ENCODE measurements at places on chromosomes 7 and 10. TPM values are rescaled to one million over a fixed set of nuclear protein-coding genes. Genes with fewer than 3 reads are reported as not detected.

DNA sequence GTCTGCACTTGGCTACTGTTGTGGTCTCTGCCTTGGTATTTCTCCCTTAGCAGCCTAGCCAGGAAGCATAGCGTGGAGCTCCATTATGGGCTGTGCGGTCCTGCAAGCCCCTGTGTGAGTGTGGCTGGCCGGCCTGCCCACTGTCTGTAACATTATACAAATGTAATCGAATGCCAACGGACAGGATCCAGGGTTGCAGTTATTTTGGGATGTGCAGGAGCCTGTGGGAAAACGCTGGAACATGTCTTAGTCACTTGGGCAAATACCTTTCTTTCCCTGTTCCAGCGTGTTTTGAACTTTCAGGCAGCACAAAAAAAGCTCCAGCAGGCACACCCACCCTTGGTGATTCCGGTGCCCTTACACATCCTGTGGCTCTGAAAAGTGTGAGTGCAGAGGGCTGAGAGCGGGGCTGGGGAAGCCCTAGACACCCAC is 29.5 kb downstream of the BAG3 start:
- DNase-seq: peak; percentile 39

- DNase-seq: no peak
Observed at GRCh38 chr7:18647582-18647981, 152.0 kb downstream of the HDAC9 start.

GRCh38 chr7:770741-771166 is 43.7 kb upstream of the PRKAR1B start:
- DNase-seq: no peak

DNA sequence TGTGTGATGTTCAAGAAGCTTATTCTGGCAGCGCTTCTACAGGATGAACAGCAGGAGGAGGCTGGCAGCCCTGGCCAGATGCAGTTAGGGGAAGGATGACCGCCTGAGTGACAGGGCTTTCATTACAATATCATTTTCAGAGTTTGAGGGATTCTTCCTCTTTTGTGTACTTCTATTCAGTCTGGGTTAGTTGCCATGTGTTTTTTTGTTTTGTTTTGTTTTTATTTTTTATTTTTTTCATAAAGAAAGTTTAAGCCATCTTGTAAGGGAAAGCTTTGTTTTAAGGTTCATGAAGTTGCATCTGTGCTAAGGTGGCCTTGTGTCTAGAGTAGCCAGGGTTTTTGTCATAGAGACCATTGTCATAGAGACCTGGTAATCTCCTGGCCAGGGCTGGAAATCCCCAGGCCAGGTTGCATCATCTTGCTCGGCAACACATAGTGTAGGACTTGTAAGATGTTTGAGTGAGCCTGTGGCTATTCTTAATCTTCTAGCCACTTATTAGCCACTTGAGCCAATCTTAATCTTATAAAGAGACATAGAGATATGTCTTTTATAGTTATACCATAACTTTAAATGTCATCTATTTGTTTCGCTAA is 230.5 kb upstream of the TMEM229A start:
- peak; percentile 54 for DNase-seq

GRCh38 chr7:151740081-151740851 is 136.6 kb downstream of the PRKAG2 start:
- no peak for DNase-seq

ZNF239 gene
- total RNA-seq: 5.7 TPM

TMEM140 gene
- total RNA-seq: 18.6 TPM

GRCh38 chr10:62034096-62034640 is 132.7 kb downstream of the ARID5B start:
- no peak for DNase-seq

DNA sequence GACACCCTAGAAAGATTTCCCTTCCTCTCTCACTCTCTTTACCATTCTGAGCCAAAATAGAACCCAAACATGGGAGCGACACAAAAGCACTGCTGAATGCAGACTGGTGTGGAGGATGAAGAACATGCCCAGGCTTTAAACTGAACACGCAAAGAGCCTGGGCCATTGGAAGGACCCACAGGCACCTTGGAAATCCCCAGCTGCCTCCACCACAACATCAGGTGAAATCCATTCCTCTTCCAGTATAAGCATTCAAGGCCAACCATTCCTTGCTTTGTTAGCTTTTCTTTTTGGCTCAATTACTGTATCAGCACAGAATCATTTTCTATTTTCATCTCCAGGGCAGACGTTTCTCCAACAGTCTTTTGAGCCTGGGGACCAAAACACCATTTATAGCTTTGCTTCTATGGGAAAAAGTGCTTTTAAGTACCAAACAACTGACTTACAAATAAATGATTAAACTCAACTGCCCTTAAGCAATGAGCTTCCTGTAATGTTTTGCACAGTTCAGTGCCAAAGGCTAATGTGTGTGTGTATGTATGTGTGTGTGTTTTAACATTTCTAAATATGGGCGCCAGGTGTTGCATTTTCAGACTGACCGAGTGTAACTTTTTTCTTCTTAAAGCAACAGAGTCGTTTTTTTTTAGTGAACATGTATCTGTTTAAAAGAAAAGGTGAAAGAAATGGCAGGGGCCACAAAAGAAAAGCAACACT is 16.2 kb upstream of the BLNK start:
- DNase-seq: peak; percentile 65

DNA sequence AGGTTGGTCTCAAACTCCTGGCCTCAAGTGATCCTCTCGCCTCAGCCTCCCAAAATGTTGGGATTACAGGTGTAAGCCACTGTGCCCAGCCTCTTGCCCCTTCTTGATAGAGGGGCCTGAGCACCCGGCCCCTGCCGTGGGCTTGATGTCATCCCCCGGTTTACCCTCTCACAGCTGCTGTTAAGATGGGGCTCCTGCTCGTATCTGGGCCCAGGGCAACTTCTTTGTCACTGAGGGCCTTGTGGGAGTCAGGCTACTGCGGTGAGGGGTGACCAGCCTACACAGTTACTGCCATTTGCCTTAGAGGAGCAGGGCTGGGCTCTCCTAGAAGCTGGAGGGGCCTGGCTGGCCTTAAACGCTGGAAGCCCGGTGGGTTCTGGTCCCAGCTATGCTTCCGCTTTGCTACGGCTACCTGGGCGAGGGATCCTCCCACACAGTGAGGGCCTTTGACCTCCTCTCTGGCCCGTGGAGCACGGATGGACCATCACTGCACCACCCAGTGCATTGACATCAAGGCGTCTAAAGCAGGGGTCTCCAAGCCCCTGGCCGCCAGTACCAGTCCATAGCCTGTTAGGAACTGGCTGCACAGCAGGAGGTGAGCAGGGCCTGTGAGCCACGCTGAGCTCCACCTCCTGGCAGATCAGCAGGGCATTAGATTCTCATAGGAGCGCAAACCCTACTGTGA is 1.1 kb upstream of the TMEM130 start:
- DNase-seq: no peak

DNA sequence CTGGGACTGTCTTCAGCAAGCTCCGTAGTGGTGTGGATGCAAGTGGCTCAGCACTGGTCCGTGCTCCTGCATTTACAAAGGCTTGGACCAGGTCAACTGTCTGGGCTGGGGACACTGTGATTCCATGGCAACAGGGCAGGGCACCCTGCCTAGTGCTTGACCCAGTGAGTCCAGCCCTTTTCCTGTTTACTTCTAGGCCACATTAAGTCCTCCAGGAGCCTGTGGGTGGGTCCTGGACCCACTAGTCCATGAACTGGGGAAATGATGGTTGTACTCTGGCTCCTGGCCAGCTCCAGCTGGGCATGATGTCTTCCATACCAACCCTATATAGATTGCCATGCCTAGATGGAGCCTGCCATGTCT is 152.0 kb downstream of the RPS24 start:
- DNase-seq: no peak

CASTOR2 gene
- total RNA-seq: 9.2 TPM

SPDYE9 gene
- not detected for total RNA-seq

TMEM225B gene
- 1.6 TPM for total RNA-seq

UTF1 gene
- total RNA-seq: not detected

DNA sequence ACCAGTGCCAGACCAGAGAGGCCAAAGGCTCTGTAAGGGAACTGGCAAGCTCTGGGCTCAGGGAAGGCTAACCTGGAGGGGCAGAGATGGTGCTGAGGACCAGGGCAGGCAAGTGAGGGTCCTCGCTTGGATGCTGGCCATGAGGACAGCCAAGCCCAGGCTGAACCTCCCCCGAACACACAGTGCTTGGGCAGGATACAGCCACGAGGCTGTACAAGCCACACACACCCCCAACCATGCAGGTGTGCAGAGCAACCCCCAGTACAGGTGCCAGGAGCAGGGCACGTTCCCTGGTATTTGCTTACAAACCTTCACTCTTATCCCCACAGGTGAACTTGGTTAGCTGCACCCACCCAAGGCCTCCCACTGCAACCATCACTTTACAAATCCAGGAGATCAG is 185.7 kb downstream of the GRID1 start:
- no peak for DNase-seq

TMEM176B gene
- total RNA-seq: 0.27 TPM

DNA sequence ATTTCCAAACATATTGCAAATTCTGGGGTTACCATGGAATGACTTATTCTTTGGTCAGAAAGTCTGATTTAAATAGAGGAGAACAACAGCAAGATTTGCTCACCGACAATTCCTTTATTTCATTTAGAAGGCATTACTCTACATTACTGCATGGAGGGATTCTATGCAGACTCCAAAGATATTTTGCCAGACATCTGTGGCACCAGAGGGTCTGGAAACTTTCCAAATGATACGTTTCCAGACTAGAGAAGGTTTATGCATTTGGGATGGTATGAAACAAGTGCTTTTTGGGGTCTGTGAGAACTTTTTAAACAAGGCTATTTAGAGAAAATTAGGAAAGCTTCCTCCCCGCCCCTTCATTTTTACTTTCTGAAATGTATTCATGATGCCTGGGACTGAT is 125.3 kb downstream of the SAMD9 start:
- DNase-seq: no peak

DNA sequence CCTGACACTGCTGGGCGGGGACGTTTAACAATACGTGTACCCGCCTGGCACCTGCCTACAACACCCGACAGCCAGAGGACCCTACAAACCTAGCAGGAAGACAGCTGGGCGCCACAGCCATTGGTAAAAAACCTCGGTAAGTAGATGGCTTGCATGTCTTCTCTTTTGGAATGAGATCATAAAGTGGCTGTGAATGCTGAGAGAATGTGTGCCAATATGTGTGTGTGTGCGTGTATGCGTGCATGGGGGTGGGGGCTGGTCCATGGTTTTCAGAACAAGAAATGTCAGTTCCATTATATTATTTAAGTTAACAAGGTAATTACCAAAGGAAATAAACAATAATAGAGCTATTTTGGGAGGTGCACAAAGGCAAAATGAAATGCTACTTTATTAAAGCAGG is 39.2 kb downstream of the PAPOLB start:
- DNase-seq: no peak

GRCh38 chr10:79003183-79004100 is 65.3 kb upstream of the ZMIZ1 start:
- DNase-seq: no peak

RP9 gene
- total RNA-seq: 15.8 TPM

NPTX2 gene
- not detected for total RNA-seq

PPP1R17 gene
- not detected for total RNA-seq

DNA sequence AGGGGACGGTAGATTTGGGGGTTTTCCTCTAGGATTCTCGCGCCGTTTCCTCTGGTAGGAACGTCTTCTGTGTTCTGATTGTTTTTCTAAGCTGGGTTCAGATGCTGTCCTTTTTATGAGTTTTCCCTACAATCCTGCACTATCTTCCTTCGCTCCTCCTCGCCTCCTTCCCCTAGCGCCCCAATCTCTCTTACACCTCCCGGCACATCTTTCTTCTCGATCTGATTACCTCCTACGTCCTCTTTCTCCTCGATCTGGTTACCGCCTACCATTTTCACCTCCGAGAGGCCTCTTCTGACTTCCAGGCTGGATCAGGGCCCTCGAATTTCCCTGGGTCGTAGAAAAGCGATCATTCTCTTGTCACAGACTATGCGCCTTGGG is 413 bp downstream of the BUD31 start:
- DNase-seq: no peak

DNA sequence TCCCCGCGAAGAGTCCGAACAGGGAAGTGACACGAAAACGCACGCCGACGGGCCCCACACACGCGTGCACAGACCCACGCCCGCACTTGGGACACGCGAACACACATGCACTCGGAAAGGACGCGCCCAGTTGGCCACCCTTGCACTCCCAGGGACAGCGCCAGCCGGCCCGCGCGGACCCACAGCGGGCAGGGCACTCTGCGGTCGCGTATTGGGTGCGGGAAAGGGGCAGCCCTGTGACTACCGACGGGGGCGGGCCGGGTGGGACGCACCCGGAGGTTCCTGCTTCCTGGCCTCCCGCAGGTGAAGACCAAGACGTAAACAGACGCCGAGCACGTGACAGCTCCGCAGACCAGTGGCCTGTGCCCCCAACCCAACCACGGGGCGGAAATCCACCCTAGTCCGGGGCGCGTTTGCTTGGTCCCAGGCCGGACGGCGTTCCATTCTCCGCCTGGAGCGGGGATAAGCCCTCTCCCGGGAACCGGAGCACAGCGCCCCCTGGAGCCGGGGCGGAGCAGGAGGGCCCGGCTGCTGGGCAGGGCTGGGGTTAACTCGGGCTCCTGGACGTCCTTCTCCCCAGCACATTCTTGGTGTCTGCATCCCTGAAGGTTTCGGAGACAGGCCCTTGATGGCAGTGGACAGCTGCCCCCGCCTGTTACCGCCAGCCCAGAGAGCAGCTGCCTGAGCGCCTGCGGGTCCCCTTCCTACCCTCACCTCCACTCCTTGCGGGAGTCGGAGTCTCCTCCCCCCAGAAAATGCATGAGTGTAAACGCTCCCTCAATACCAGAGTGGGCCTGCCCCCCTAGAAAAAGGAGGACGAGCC is 2.0 kb upstream of the LZTS2 start:
- DNase-seq: peak; percentile 49

DNA sequence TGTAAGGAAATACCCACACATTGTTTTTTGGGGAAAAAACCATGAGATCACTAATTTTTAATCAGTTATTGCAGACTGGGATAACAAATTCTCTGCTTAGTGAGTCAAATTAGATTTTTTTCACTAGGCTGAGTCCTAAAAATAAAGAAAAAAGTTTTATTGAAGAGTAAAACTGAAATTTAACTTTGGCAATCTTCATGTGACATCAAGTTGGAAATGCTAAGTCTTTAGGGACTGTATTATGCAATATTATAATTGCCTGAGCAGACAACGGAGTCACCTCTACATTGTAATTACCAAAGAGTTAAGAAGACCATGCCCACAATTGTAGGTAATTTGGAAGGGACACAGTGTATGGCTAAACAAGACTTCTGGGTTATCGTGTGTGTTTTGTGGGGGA is 2.2 kb upstream of the CLEC5A start:
- no peak for DNase-seq

GRCh38 chr10:132308587-132309470 is 1.1 kb upstream of the STK32C start:
- DNase-seq: no peak

ZPBP gene
- not detected for total RNA-seq

GRCh38 chr10:17101257-17101909 is 28.2 kb downstream of the CUBN start:
- DNase-seq: no peak

AZGP1 gene
- 1.3 TPM for total RNA-seq

DNA sequence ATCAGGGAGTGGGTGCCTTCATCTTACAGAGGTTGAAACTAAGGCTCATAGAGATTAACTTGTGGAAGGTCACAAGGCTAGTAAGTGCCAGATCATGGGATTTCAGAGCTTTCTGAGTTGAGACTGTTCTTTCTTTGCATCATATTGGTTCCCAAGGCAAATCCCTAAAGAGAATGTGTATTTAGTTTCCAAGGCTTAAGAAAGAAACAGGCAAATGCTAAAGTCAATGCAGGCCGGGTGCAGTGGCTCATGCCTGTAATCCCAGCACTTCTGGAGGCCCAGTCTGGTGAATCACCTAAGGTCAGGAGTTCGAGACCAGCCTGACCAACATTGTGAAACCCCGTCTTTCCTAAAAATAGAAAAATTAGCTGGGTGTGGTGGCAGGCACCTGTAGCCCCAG is 19.8 kb downstream of the CDK1 start:
- no peak for DNase-seq

GRCh38 chr10:44774676-44775401 is 136.3 kb upstream of the TMEM72 start:
- DNase-seq: peak; percentile 68

All from H4 (cell line).